Stimulated activated CD4-positive, alpha-beta T cell treated with anti-CD3 and anti-CD28 coated beads, Interleukin-4, amount 100 ng/mL, for 24 hours (primary cell): ENCODE measurements at places on chromosomes 7 and 10.

DNA sequence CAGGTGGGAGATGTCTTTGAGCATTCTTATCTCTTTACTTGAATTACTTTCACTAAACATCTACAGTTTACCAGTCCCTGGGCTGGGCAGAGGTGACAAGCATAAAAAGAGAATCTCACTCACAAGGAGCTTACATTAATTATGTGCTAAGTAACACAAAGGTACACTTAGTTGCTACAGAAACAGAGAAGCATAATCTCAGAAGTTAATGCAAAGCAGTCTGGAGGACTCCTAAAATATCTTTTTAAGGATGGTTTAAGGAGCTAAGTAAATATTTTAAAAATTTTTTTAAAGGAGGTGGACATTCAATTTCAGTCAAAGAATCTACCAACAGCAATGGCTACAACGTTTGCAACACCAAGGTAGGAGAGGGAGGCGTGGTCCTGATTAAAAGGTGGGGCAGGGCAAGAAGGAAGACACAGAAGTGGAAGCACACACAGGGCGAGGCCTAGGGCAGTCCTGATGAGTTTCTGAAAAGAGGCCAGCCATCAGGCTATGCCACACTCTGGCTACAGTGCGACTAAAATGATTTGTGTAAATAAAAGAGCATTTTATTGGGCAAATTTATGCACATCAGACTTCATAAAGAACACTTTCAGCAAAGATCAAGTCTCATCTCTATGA lies 5.3 kb downstream of the LARP4B start:
- no peak for DNase-seq

DNA sequence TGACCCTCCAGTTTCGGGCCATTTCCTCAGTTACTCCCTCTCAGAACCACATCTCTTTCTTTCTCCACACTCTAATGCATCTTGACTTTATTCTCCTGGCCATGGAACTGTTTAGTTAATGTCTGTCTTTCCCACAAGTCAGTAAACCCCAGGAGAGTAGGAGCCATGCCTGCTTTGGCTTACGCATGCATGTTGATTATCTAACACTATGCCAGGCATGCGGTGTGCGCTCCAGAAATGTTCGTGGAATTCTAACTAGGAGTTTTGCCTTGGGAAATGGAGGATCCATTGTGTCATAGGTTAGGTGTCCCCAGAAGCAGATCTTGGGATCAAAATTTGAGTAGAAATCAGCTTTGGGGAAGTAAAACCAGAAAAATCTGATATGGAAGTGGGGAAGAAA lies 308.9 kb downstream of the GRID1 start:
- no peak for DNase-seq

- no peak for DNase-seq
Observed at GRCh38 chr7:7576344-7576743, 9.7 kb downstream of the MIOS start.

DNA sequence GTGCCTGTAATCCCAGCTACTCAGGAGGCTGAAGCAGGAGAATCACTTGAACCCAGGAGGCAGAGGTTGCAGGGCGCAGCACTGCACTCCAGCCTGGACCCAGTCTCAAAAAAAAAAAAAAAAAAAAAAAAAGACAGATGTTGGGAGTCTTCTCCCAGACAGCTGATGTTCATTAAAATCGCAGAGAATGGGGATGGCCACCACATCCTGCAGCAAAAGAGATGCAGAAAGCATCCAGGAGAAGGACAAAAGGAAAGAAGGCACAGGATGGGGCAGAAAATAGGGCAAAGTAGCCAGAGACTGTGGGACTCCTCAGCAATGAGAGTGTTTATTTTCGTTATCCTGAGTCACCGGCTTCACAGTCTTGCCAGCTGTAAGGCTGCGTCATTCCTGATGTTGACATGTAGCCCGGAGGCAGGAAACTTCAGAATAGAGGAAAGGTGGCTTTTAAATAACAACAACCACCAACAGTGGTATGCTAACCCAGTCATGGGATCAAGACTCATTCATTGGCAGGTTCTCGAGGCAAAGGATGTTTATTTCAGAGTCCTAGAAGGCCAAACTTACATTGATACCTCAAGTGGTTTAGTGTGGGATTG lies 149.5 kb upstream of the SVIL start:
- DNase-seq, result no peak

DNA sequence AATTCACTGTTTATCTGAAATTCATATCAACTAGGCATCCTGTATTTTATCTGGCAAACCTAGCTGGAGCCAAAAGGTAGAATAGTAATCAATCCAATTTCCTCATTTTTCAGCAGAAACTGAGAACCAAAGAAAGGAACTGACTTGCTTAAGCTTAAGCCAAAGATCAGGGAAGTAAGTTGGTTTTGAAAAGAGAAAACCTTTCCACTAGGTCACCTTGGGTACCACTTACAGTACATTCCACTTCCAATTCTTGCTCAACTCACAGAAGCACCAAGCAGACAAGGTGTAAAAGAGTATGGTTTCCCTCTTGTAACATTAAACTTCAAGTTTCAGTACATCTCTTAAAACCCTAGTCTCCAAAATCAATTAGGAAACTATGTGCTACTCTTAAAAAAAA lies 79.6 kb downstream of the ZFAND4 start:
- DNase-seq, result no peak

GRCh38 chr7:144785521-144785920 lies 50.3 kb downstream of the TPK1 start:
- DNase-seq, result no peak

DNA sequence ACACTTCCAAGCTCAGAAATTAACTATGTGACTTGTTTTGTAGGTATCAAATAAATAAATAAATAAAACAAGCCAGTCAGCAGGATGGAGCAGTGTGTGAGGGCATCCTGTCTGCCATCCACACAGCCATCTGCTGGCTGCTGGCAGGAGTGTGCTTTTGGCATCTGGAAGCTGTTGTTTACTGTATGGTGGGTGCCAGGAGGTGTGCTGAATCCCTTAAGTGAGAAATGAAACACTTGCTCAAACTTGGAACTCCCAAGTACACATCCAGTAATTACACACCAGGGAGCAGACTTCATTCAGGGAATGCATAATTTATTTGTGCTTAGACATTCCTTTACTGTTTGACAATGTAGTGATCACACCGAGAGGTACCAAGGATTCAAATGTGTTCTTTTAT lies 16.9 kb upstream of the TAX1BP1 start:
- DNase-seq, result no peak

DNA sequence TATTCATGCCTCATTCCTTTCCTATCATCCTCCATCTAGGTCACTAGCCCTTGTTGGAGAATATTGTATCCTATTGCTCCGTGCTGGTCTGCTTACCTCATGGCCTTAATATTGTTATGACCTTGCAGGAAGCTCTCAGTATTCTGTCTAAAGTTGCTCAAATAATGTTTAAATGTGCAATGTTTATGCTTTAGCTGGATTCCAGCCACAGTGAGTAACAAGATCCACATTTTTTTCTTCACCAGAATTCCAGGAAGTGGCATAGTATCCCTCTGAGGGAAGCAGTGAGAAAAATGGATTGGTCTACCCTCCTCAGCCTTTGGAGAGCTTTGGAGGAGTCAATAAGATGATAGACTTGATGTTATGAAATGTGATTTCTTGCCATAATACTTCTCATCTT lies 402.6 kb downstream of the NRG3 start:
- DNase-seq, result no peak

- no peak for DNase-seq
Observed at GRCh38 chr10:96585736-96586418, 935 bp downstream of the TM9SF3 start.

DNA sequence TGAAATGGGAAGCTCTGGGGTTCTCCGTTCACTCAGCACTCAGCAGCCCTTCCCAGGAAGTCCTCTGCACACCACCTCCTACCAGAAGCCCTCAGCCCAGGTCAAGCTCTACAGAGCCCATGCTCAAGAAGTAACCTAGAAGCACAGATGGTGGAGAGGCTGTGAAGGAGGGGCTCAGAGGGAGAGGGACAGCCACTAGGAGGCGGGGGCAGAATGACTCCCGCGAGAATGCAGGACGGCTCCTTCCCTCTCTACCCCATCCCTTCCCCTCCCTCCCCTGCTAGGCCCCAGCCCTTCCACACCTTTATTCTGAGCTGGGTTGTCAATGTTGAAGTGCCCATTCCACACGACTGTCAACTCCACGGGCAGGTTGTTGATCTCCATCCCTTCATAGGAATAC lies 373.2 kb downstream of the PLXNA4 start:
- DNase-seq, result no peak

GRCh38 chr10:7233259-7233991 lies 177.4 kb downstream of the SFMBT2 start:
- DNase-seq, result no peak

GRCh38 chr7:44921607-44922350 lies 36.4 kb upstream of the PURB start:
- DNase-seq, result peak; percentile 97

- no peak for DNase-seq
Observed at GRCh38 chr10:121611393-121612159, 13.3 kb upstream of the FGFR2 start.

DNA sequence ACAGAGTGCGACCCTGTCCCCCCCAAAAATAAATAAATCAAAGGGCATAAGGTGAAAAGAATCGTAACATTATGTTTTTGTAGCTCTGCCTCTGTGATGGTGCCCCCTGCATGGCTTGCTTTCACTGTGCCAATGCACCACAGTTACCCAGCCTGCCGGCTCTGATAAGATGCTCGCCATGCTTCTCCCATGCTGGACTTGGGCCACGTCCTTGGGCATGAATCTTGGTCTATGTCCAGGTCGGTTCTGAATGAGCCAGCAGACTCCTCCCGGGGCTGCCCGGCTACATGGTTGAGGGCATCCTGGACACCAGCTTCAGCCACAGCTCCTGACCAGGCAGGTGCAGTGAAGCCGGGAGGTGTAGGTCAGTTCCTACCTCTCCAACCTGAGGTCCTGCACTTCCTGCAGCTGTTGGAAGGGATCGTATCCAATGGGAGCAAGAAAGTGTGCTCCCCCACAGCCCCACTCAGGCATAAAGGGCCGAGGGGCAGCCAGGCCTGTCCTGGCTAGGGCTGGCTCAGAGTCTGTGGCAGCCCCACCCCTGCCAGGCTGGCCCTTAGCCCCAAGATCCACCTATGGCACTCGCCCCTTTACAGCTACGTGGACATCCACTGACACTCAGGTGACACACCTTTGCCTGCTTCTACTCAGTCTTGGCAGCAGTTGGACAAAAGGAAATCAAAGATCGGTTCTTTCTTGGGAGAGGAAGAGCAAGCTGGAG lies 34.1 kb downstream of the CHST3 start:
- DNase-seq, result no peak

- DNase-seq, result no peak
Observed at GRCh38 chr10:132146941-132147915, 39.5 kb upstream of the DPYSL4 start.

DNA sequence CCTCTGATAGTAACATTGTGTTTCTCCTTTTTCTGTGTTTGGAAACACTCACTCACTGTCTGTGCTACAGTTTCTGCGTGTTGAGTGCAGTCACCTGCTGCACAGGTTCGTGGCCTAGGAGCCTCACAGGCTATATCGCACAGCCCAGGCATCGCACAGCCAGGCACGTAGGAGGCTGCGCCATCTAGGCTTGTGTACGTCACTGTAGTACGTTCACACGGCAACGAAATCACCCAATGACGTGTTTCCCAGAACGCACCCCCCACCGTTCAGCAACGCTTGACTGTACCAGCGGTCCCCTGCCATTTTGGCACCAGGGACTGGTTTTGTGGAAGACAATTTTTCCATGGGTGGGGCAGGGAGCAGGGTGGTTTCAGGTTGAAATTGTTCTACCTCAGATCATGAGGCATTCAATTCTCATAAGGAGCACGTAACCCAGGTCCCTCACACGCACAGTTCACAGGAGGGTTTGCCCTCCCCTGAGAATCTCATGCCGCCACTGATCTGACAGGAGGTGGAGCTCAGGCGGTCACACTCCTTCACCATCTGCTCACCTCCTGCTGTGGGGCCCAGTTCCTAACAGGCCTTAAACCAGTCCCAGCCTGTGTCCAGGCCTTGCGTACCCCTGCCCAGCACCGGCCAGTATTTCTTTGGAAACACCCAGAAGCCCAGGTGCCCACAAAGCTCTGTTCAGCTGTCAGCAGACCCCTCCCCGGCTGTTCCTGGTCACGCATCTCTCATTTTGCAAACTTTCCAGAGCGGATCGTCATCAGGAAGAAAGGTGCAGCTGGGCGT lies 23.2 kb upstream of the PRKAR1B start:
- no peak for DNase-seq

- DNase-seq, result no peak
Observed at GRCh38 chr10:89256340-89256739, 4.8 kb upstream of the LIPA start.

- no peak for DNase-seq
Observed at GRCh38 chr7:55210176-55210575, 155.0 kb upstream of the LANCL2 start.

DNA sequence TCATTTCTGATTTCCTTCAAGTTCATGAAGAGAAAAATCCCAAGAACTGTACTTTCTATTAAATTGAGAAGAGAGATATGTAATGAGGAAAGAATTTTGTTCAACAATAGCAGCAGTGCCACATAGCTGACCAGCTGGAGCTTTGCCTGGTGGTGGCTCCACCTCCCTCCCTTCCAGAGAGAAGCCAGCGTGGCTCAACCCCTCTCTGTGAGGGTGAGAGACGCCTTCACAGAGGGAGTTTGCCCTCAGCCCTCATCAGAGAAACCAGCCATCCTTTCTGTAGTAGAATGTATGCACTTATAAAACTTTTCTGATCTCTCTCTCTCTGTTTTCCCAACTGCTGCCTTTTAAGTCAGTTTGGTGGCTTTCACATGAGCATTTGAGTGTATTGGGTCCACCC lies 20.5 kb upstream of the COL1A2 start:
- DNase-seq, result no peak

DNA sequence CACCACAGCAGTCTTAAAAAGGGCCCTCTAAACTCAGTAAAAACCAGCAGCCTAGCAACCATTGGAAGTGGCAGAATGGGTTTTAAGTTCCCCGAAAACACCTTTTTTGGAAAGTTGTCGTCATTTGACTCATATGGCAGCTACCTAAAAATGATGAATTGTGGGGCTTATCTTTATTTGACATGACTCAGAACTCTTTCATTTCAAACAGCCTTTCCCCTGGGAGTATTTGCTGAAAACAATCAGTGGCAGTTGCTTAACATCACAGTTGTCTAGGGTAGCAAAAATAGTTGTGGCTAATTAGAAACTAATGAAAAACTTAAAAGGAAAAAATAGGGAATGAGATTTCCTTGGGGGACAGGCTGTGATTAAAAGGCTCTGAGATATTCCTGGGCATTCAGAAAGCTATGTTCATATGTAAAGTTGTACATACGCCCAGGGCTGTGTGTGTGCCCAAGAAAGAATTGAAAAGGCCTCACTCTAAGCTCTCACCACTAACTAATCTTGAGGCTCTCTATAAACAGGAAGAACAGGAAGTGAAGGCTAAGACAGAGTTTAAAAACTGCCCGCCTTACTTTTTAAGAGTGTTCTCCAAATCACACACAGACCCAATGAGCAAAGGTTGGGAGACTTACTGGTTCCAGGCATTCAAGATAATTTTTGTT lies 81.7 kb upstream of the HECTD2 start:
- no peak for DNase-seq
